ENCODE measurements at places on chromosomes 13 and 19.

- no peak for DNase-seq
These were observed 65.6 kb upstream of the HTR2A start for GRCh38 chr13:46962281-46962941.

- DNase-seq = no peak
These were observed 70.6 kb downstream of the C13orf42 start for GRCh38 chr13:51040431-51040830.

DNA sequence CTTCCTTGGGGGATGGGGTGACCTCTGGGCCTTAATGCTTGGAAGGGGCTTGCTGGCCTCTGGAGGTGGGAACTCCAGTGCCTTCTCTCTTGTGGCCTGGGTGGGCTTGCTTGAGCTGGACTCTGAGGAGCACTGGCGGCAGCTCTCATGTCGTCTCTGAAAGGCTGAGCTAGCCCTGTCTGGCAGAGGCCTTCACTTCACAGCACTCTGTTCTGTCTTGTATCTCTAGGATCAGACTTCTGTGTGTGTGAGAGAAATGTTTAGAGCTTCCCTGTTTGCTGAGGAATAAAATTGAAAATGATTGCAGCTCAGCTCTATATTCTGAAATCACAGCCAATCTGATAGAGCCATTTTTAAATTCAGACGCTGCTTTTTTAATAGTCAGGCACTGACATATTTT, 185.3 kb downstream of the KCNRG start:
- no peak for DNase-seq

GRCh38 chr19:12789098-12789903, 2.0 kb upstream of the JUNB start:
- no peak for DNase-seq
